Immature natural killer cell (primary cell): ENCODE measurements at places on chromosomes 12 and 14. TPM values are rescaled to one million over a fixed set of nuclear protein-coding genes. Genes with fewer than 3 reads are reported as not detected.

The LRR1 gene
- polyA plus RNA-seq = 14.4 TPM

The ST8SIA1 gene
- not detected for polyA plus RNA-seq

The RBP5 gene
- not detected for polyA plus RNA-seq

The TSHR gene
- not detected for polyA plus RNA-seq

The KERA gene
- polyA plus RNA-seq = not detected

The ISCA2 gene
- 58.1 TPM for polyA plus RNA-seq

The TCP11L2 gene
- polyA plus RNA-seq = 11.0 TPM

The METTL17 gene
- 39.6 TPM for polyA plus RNA-seq

The MCRS1 gene
- polyA plus RNA-seq = 88.2 TPM

The DIO2 gene
- polyA plus RNA-seq = not detected

The SLCO1B1 gene
- not detected for polyA plus RNA-seq

The PLEKHG7 gene
- not detected for polyA plus RNA-seq

The SLC16A7 gene
- polyA plus RNA-seq = 18.3 TPM

The OAS1 gene
- 46.0 TPM for polyA plus RNA-seq

The WNT1 gene
- not detected for polyA plus RNA-seq
